Activated T-helper 1 cell treated with anti-CD3 and anti-CD28 coated beads, Interleukin-2, amount 50 U/mL, for 16 hours (primary cell): ENCODE measurements at places on chromosomes 3 and 15.

- DNase-seq: no peak
These were observed 491 bp upstream of the SENP7 start for GRCh38 chr3:101513419-101513986.

DNA sequence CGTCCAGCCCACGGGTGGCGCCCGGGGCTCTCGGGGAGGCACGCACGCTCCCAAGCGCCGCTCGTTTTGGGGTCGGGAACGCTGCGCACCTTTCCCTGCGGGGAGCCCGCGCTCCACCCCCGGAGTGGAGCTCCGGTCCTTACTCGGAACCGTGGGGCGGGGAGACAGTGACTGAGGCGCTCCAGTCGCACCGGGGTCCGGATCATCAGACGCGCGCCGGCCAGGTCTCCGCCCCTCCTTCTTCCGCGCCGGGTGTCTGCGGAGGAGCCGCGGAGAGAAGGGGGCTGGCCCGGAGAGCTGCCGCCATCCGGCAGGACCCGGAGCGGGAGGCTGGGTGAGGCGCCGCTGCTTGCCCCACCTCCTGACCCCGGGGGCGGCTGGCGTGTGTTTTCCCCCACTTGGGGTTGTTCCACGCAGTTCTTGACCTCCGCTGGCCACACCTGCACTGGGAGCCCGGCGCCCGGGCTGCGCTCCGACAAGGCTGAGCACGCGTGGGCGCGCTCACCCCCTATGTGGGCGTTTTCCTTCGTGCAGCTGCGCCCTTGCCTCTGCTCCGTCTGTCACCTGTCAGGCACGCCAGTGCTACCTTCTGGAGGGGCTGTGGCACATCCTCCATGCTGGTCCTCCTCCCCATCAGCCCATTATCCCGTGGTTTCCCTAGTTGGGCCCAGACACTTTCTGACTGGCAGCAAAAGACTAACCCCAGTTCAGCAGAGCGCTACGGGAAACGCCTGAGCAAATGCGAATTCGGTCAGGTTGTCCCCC is at the start of gene MCF2L2:
MCF2L2 (minus strand) TSS at position 173 of the 765 bp plus-strand sequence. CDS start 642 bp downstream, outside the sequence.
- DNase-seq: peak; percentile 46

GRCh38 chr3:178137831-178138230 is 398.4 kb upstream of the KCNMB2 start:
- no peak for DNase-seq

GRCh38 chr3:145807990-145808389 is 353.0 kb downstream of the PLOD2 start:
- DNase-seq: no peak

- no peak for DNase-seq
These were observed 48.5 kb upstream of the DAZL start for GRCh38 chr3:16653712-16654111.

DNA sequence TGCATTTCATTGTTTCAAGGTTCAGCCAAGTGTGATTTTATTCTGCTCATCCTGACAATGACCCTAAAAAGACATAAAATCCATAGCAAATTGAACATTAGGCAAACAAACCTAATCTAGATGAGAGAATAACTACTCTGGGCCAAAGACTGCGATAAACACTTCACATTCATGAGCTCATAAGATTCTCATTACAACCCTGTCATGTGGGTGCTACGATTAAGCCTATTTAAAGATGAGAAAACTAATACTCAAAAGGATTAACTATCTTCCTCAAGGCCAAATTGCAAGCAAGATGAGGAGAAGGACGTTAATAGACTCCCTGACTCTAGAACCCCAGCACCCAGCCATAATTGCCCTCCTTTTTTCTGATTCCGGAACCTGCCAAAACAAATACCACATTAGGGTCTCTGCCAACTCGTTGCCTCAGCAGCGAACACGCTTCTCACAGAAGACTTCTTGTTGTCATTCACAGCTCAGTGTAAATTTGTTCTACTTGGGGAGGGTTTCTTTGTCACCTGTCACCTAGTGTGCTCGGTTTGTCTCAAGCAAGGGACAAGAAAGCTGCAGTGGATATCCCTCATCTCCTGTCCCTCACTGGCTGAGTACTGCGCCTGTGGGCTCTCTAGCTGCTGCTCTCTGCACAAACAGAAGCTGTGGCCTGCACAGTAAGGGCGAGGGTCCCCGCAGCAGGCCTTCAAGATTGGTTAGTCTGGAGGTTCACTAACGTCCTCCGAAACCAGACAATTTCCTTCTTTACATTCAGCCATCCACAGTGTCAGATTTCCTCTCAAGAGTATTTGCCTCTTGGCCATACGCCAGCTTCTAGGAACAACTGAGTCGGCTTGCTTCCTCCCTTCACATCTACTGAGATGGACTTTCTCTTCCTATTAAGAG is 200.0 kb upstream of the UBE2E2 start:
- DNase-seq: no peak

DNA sequence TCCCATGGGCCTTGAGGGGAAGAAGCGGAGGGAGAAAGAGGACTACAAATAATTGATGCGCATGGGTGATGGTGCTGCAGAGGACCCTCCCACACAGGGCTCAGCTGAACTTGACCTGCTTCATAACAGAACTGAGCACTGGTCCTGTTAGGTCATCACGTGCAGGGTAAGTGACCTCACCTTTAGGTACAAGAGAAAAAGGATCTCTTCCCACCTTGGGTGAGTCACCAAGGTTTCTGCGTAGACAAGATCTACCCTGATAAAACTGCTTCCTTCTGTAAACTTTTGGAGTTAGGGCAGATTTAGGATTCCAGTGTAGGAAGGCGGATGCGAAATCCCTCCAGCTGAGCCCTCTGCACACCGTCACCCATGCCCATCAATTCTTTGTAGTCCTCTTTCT is 67.1 kb downstream of the FEM1B start:
- DNase-seq: no peak

DNA sequence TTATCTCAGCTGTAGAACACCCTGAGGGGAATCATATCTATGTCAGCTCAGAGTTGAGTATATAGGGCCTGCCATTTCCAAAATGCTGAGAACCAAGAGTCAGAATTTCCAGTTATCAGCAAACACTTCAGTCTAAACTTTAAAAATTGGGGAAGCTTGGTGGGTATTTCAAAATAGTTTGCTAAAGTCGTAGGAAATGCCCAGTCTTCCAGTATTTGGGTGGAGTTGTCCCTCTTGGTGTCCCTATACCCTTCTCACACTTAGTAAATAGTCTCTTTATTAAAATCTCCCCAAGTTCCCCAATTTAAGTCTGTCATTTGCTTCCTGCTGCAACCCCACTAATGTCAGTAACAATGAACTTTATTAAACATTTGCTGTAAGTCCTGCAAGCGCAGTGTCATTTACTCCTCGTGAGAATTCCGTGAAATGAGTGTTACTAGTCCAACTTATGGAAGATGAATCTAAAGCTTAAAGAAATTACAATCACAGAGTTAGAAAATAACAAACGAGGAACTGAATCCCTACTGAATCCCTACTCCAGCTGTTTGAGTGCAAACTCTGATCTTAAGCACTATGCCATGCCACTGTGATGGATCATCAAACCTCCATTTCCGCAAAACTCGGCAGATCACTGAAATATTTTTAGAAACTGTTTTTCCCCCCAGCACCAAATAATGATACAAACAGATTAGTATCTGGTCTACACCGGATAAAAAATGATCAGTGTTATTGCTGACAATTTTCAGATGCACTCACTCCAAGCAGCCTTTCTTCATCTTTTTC is 341.7 kb upstream of the PROK2 start:
- DNase-seq: no peak

DNA sequence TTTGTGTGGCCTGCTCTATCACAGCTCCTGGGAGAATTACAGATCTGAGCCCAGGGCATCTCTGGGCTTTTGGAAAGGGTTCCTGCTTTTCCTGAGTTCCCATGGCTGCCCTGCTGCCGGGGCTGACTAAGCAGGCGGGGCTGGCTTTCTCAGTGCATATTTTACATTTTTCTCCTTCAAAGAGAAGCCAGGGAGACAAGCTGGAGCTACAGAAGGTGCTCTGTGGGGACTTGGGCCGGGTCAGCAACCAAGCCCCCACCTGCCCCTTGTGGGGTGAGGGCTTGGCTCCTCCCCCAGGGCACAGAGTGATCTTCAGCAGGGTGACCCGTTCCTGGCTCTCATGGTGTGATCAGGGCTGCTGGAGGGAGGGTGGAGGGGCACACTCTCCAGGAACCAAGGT is 17.4 kb downstream of the ABTB1 start:
- no peak for DNase-seq

DNA sequence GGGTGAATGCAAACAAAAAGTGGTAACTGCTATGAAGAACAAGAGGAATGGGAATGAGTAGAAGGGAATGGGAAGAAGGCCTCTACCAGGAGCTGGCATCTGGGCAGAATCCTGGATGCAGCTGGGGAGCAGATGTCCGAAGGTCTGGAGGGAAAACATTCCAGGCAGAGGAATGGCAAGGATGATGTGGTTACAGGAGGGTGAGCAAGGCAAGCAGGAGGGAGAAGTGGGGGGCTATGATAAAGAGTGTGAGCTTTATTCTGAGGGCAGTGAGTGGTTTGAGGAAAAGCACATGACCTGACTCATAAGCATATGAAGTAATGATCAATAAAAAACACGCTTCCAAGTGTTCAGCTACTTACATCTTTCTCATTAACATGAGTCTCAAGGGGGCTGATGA is 17.1 kb downstream of the SKIC8 start:
- DNase-seq: no peak

GRCh38 chr3:82824491-82824890 is 1063.0 kb upstream of the GBE1 start:
- DNase-seq: no peak

DNA sequence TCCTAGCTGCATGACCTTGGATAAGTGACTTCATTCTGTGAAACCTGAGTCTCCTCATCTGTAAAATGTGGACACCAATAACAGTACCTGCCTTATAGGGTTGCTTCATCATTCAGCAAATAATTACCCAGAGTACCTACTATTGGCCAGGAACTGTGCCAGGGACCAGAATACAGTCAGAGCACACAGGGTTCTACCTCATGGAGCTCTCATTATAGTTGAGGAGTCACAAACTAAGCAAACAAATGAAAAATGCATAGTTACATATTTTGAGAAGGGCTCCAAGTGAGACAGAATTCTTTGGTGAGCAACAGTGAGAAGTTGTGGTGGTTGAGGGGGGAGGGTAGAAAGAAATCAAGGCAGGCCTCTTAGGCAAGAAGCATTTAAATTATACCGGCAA is 308.6 kb upstream of the WNT5A start:
- DNase-seq: no peak

DNA sequence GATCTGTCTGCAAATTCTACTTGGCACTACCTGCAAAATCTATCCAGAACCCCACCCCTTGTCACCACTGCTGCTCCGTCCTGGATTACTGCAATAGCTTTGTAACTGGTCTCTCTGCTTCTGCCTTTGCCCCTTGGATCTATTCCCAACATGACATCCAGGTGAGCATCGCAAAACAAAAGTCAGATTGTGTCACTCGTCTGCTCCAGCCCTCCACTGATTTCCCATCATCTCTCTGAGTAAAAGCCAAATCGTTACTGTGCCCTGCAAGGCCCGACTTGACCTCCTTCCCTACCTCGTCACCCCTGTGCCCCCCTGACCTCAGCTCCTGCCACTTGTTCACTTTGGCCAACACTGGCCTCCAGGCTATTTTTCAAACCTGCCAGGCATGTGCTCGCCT is 9.4 kb downstream of the SPTBN5 start:
- DNase-seq: no peak

- DNase-seq: no peak
These were observed 29.7 kb downstream of the MINDY4B start for GRCh38 chr3:150875548-150875947.
